Stimulated activated CD4-positive, alpha-beta T cell treated with anti-CD3 and anti-CD28 coated beads, Interleukin-1b, Interleukin-23, amount 100 ng/mL, for 48 hours (primary cell): ENCODE measurements at places on chromosomes 2 and 18.

GRCh38 chr18:42024131-42024530 lies 69.1 kb downstream of the PIK3C3 start:
- DNase-seq: no peak

GRCh38 chr2:225637259-225637658 lies 237.7 kb downstream of the NYAP2 start:
- no peak for DNase-seq

GRCh38 chr2:196253116-196253480 lies 81.7 kb upstream of the STK17B start:
- DNase-seq: no peak

- DNase-seq: no peak
Observed at GRCh38 chr2:241295326-241296095, 20.0 kb downstream of the HDLBP start.

- no peak for DNase-seq
Observed at GRCh38 chr2:40251137-40251536, 200.8 kb downstream of the SLC8A1 start.

DNA sequence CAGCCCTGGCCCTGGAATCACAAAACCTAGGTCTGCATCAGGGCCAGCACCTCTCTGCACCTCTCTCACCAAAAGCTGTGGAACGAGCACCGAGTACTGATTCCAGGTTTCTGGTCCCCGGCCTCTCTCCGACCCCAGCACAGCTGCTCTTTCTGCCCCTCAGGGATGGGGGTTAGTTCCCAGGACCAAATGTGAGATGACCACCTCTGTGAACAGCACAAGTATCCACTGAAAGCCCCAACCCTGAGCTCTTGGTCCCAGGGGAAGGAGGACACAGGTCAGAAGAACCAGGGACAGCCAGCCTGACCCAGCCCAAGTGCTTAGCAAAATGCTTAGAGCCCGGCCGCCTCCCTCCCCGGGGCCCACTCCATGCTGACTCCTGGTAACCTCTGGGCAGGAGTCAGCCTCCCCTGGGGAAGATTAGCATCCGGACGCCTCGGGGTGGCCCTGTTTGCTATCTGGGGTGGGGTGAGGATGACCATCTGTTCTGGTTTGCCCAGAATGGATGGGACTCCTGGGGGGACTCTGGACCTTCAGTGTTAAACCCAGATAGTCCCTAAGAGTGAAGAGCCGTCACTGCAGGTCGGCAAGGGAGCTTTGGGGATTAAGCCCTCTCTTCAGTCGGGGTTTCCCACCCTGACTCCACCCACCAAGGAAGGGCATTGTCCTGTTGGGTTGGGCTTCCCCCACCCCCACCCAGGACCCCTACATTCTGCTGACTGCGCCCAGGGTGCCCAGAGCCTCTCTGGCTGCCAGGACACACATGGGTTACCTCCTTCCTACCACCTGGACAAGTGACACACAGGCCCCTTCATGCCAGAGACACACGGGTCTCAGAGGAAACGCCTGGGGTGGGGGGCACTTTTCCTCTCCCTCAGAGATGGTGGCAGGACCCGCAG lies 9.4 kb upstream of the GPR55 start:
- DNase-seq: no peak

GRCh38 chr2:188032786-188033185 lies 258.9 kb upstream of the GULP1 start:
- DNase-seq: no peak

DNA sequence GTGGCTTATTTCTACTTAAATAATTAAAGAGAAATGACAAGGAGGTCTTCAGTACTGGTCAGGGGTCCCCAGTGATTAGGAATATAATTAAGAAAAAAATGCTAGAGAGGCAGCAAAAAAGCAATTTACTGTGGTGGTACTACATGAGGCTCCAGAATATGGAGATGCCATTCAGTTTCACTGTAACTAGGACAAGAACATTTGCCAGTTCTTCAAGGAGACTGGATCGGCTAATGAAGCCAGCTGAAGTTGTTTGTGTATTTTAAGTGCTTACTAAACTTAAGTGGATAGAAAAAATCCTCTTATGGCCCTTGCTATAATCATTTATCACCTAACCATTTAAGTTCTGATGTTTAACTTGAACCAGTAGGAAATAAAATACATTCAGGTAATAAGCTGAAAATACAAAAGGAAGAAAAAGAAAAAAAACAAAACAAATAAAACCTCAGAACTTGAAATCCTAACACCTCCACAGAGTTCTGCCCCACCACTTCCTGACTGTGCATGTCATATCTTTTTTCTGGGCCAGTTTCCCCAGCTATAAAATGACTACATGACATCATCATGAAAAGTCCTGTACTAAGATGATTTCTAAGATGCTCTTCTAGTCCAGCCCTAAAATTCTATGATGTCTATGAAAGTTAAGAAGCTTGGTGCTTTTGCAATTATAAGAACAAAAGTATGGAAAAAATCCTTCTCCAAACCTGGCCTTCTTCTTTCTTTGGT lies 98.0 kb downstream of the TRABD2A start:
- DNase-seq: peak; percentile 15

DNA sequence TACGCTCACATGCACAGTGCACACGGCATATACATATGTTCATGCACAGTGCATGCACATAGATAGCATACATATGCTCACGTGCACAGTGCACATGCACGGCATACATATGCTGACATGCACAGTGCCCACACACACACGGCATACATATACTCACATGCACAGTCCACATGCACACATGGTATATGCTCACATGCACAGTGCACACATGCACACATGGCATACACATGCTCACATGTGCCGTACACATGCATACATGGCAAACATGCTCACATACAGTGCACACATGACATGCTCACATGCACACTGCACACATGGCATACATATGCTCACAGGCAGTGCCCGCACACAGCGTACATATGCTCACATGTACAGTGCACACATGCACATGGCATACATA lies 97.7 kb upstream of the CTDP1 start:
- DNase-seq: no peak

DNA sequence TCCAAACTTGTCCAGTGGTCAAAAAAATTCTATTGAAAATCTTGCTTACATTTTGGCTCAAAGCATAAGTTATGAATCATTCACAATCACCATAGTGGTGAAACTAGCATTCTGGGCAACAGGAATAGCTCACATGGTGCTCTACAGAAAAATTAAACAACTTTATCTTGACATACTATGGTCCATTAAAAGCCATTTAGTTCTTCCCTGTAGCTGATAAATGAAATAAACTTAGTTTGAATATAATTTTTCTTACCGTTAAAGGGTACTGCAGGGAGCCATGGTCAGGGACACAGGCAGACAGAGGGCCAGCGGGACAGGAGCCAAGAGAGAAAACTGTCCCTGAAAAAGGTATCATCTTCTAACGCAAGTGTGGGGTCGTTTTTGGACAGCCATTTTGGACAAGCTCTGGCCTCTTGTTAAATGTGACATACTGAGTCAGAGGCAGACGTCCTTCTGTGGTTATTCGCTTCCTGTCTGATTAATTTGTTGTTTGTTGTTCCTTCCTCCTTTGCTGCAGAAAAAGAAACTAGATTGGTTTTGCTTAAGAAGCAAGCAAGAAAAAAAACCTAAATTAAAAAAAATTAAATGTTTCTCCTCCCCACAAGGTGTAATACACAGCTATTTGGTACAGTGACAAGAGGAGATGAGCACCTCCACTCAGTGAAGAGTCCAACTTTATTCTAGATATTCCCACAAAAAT lies at the start of gene WIPF1:
TSS of gene WIPF1 (minus strand) at position 460 of the 703 bp plus-strand sequence. CDS start 12,231 bp downstream, outside the sequence.
- peak; percentile 37 for DNase-seq

GRCh38 chr2:195051401-195051800 lies 605.6 kb upstream of the SLC39A10 start:
- no peak for DNase-seq

GRCh38 chr2:55766947-55767346 lies 73.3 kb upstream of the PNPT1 start:
- no peak for DNase-seq

- DNase-seq: no peak
Observed at GRCh38 chr2:196361606-196362326, 190.4 kb upstream of the STK17B start.

- DNase-seq: no peak
Observed at GRCh38 chr2:239444626-239445577, 44.1 kb upstream of the HDAC4 start.

DNA sequence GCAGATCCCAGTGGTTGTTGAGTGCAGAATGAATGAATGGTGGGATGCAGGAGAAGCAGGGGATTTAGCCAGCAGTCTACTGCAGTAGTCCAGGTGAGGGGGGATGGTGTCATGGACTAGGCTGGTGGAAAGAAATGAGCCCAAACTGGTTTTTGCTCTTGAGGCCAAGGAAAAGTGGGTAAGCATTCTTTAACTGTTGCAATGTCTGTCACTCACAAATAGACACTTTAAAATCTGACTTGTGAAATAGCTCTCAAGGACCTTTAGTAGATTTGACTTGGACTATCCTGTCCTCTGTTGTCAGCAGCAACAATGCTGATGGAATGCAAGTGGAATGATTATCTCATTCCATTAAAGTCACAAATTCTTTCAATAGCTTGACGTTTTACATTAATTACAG lies 37.5 kb upstream of the STK17B start:
- no peak for DNase-seq

GRCh38 chr2:235000426-235001236 lies 48.8 kb downstream of the SH3BP4 start:
- no peak for DNase-seq

GRCh38 chr2:194203898-194204297 lies 1453.1 kb upstream of the SLC39A10 start:
- DNase-seq: no peak

GRCh38 chr18:11095674-11096293 lies 53.6 kb downstream of the PIEZO2 start:
- DNase-seq: no peak

GRCh38 chr2:8255448-8255800 lies 426.4 kb upstream of the ID2 start:
- DNase-seq: no peak

- no peak for DNase-seq
Observed at GRCh38 chr18:35241448-35241804, 592 bp downstream of the ZNF397 start.

DNA sequence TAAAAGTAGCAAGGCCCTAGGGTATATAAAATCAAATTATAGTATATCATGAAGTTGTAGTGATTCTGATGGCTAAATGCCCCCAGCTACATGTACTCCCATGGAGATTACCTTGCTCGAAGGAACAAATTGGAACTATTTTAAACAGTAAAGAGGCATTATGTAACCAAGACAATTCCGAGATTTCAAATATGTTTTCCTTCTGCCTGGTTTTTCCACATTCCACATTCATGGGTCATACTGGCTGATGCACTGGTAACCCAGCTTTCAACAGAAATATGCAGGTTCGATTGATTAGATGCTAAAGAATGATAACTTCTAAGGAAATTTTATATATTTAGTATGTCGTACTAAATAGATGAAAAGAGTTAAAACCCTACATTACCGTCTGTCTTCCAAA lies 62.3 kb upstream of the MGAT4A start:
- no peak for DNase-seq

DNA sequence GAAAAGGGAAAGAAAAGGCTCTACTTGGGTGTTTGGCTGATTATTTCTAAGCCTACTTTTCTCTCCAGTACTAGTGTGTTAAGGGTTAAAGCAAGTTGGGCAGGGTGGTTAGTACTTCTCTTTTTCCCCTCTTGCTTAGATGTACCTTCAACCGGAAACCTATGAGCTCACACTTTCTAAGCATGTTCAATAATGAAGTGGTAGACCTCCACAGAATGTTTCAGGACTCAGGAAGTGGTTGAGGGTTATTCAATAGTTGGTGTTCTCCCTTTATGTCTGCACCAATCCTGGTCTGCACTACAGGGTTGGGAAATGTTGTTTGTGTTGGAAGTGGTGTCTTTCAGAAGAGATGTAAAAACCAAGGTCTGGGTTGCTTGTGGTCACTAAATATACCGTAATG lies 137.1 kb downstream of the ZEB2 start:
- DNase-seq: no peak

DNA sequence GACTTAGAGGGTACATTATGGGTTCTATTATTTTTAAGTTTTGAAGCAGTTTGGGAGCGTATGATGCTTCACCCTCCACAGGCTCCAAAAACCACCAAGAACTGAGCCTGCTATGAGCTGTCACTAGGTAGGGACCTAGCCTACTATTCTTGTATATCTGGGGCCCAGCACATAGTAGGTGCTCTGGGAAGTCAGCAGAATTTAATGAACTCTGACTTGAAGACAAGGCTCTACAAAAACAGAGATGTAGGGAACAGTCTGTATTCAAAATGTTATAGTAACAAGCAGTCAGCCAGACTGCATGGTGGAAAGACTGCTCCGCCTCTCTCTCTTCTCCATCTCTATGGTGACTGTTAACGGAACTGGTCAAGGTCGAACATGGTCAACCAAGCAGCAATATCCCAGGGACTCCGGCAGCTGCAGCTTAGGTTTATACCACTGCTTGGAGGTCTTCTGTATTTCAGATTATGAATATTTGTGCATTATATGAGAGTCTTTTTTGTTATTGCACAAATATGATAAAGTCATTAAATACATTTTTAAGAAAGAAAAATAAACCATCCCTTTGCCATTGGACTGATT lies 22.2 kb upstream of the YWHAQ start:
- no peak for DNase-seq
